ENCODE measurements at places on chromosomes 6 and 20.

DNA sequence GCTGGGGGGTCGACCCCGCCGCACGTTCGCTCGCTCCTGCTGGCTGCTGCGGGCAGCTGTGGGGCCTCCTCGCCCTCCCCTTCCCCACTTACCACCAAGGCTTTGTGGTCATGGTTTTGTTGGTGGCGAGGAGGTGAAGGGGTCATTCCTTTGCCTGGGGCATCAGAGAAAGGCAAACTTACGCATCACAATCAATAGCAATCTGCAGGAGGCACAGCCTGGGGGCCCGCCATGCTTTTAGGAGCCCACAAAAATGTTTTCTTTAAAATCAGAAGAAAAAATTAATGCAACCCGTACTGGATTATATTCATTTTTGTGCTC is 137.0 kb downstream of the IMPG1 start:
- DNase-seq: no peak

GRCh38 chr20:34980543-34981233 is 25.0 kb downstream of the MYH7B start:
- DNase-seq: no peak

DNA sequence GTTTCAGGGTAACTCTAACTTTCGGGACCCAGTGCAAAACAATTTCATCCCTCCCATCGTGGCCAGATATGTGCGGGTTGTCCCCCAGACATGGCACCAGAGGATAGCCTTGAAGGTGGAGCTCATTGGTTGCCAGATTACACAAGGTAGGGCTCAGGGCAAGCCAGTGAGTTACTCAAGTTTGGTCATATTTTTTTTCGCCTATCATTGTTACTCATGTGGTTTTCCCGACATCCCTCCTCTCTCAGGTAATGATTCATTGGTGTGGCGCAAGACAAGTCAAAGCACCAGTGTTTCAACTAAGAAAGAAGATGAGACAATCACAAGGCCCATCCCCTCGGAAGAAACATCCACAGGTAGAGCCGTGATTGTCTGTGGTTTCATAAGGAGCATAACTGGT is 58.2 kb downstream of the DCBLD1 start:
- no peak for DNase-seq

GRCh38 chr6:146190581-146190980 is 161.7 kb downstream of the GRM1 start:
- no peak for DNase-seq

- DNase-seq: peak; percentile 66
These were observed 7.8 kb upstream of the NR2E1 start for GRCh38 chr6:108157981-108158525.

DNA sequence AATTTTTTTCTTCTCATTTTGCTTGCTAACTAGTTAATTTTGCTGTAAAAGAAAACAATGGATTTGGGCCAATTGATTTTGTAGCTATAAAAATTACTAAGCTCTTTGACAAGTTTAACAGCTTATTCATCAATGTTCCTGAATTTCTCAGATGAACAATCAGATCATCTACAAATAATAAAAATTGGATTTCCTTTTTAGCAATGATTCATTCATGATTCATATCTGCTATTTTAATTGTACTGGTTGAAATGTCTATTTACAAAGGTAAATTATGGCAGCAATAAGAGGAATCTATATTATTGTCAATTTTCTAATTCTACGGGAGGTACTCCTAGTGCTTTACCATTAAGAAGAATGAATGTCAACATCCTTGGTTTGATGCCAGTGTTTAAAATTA is 178.8 kb upstream of the BTBD3 start:
- DNase-seq: no peak

GRCh38 chr20:40953856-40954255 is 74.8 kb upstream of the TOP1 start:
- no peak for DNase-seq

GRCh38 chr6:166977621-166978525 is 21.3 kb upstream of the CEP43 start:
- no peak for DNase-seq

GRCh38 chr6:108835218-108835850 is 12.9 kb upstream of the ARMC2 start:
- DNase-seq: peak; percentile 83

DNA sequence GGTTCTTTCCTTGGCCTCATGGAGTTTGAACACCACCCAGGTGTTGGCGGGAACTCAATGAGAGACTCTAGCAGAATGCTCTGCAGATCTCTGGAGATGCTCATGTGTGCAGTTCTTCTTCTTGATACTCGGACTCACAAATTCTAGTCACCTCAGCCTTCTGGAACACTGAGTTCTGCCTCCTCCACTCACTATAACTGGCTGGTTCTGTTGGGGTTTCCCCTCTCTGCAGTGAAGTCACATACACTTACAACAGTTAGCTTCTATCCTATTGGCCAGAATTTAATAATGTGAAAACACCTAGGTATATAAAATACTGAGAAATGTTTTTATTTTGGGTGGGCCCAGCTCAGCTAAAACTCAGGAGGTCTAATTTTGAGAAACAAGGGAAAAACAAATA is 109.6 kb upstream of the HIVEP1 start:
- no peak for DNase-seq

GRCh38 chr6:37459981-37460800 is 27.2 kb downstream of the CMTR1 start:
- DNase-seq: peak; percentile 95

GRCh38 chr6:137708481-137708880 is 158.6 kb upstream of the TNFAIP3 start:
- DNase-seq: no peak

DNA sequence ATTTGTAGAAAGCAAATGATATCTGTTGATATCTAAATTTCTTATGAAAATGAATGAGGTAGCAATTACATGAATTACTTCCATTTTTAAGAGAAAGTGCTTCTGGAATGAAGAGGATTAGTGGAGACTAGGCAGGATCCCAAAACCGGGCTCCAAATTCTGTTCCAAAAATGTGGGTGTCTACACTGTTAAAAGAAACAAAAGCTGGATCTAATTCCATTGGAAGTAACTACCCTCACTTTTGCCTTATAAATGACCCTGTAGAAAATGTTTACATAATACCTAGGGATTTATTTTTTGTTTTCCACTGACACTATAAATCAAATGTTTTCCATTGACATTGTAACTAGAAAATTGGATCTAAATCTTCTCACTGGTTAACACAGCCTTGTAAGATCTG is 454.9 kb upstream of the JARID2 start:
- no peak for DNase-seq

DNA sequence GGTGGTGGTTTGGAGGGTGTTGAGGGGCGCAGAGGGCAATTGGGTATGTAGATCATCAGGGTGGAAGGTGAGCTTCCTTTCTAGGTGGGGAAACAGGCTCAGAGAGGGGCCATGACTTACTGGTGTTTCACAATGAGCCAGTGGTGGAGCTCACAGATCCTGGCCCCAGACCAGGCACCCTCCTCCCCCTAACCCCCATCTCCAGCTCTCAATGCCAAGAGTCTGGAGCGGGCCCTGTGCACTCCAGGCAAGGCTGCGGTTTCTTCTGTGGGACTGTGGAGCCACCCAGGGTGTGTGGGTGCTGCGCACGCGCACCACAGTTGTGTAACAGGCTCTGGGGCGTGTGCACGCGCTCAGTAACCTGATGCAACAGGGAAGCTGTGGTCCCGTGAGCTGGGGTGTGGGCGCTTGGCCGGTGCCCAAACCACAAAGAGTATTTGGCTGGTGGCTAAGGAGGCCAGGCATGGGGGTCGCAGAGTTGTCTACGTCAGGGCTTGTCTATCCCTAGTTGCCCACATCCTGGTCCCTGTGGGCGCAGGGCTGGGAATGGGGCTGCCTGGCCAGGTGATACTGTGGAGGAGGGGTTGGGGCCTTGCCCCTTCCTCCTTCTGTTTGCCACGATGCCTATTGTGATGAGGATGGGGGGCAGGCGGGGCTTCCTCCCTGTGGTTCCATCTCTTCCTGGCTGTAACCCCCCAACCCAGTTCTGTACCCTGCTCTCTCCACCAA is 37.5 kb upstream of the MRPS18A start:
- DNase-seq: no peak

DNA sequence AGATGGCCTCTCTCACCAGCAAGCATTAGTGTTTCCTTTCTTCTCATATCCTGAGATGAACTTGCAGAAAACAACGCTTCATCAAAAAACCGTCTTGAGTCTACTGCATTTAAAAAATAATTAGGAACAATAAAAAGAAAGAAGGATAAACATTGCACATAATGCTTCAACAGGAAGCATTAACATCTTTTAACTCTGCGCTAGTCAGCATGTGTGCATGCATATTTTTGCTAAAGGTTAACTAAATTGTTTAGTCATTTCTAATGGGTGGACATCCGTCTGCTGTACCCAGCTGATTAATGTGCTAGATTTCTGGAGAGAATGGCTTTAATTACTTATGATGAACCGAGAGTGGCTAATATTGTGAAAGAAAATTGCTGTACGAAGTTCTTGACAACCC is 349.3 kb downstream of the SOX4 start:
- DNase-seq: no peak

- no peak for DNase-seq
These were observed 3.5 kb upstream of the VWA7 start for GRCh38 chr6:31780507-31781243.

DNA sequence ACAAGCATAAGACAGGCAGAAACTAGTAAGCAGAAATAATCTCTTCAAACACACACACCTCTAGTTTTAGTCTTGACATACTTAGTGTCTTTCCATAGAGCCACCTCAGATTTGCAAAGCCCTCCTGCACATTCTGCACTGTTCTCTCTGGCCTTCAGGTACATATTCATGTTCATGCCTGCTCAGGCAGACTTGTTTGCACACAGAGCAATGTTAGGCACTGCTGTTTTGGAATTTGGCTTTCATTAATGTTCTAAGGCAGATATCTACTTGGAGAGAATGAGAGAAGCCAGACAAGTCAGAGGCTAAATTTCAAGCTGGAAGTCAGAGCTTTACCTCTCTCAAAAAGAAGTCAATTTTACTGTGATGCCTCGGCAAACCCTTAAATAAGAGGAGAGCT is 21.3 kb upstream of the DST start:
- DNase-seq: no peak

DNA sequence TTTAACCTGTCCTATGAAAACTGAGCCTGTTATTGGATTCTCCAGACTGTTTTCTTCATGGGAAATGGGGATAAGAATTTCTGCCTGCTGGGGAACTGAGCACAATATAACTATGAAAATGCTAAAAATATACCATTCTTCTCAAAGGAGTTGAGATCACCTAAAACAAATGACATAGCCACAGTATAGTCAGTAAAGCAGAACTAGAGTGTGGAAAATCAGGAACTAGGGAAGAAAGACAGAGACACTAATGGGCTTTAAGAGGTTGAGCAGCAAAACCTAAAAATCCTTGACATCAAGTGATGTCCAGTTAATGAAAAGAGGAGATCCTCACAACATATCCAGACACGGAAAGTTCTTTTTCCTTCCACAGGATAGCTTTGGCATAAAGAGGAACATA is 215.7 kb upstream of the CST7 start:
- no peak for DNase-seq

DNA sequence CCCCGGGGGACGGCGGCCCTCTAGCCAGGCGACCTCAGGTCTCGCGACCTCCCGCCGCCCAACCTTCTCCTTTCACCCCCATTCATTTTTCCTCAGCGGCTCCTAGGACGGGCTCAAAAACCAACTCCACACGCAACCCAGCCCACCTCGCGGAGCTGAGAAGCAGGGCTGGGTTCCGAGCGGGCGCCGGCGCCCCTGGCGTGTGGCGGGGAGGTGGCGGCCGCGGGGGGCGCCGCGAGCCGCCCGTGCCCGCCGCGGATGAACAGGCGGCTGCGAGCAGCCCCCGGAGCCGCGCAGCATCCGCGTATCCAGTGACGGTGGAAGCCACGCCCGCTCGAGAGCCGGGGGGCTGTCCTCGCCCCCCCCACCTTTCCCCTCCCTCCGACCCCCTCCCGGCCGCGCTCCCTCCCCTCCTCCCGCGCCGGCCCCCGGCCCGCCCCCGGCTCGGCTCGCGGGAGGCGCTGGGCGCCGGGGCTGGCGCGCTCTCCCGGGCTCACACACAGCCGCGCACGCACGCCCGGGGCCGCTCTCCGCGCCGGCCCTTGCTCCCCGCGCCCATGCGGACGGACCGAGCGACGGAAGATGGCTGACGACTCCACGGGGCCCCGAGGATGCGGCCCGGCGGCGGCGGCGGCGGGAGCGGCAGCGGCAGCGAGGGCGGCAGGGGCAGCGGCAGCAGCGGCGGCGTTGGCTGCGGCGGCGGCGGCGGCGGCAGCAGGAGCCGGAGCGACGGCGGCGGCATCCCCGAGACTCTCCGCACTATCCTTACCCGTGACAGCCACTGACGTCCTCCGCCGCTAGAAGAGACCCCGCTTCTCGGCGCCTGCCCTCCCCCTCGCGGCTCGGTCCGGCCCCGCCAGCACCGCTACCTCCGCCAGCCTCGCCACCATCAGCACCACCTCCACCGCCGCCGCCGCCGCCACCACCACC is at the start of gene SOBP:
TSS of gene SOBP (plus strand) at position 482 of the 930 bp plus-strand sequence. CDS start 500 bp downstream, outside the sequence.
- DNase-seq: peak; percentile 87

- no peak for DNase-seq
These were observed 79.6 kb downstream of the PTPN1 start for GRCh38 chr20:50589548-50590347.

- no peak for DNase-seq
These were observed 243.3 kb downstream of the PREX1 start for GRCh38 chr20:48584391-48585060.

DNA sequence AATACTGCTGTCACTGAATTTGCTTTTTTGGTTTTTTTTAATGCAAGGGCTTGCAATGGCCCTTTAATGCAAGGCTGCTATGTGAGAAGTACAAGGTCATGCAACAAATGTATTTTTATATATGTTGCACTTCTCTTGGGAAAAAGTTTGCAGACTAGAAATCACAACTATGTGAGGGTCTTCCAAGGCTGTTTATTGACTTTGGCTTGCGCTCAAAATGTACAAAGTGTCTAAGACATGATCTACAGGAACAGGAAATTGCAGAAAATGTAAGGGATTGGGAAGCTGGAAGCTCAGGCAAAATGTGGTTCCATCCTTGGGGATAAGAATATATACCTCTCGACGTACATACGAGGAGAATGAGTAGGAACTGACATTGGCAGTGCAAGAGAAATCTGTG is 92.2 kb upstream of the F13A1 start:
- DNase-seq: no peak

DNA sequence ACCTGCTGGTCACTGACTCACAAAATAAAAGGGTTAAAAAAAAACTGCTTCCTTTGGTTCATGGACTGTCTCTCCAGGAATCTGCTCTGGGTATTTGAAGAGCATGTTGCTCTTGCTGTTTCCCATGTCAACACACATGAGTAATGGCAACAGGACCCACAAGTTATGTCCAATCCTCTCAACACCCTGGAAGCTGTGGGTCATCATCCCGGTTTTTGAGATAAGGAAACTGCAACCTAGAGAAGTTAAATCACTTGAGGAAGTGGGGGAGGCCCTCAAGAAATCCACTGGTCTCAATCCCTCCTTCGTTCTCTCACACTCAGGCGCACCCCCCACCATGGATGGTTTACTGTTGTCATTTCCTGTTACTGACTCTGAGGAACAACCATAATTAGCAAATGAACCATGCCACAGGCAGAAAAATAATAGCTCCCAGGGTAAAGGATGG is 12.4 kb downstream of the MAP1LC3A start:
- peak; percentile 65 for DNase-seq

DNA sequence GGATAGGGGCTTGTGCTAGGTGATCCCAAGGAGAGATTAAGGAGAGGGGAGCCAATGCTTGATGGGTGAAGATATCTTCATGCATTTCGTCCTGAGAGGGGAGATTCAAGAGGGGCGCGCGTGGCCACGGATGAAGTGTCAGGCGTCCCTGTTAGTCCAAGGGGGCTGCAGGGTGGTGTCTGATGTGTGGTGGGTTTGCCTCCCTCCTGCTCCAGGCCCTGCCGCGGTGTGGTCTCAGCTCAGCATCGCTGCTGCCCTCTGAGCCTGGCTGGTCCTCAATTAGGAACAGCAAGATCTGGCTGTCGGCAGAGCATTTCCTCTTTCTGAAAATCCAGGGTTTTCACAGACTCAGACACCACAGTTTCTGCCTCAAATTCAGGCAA is 318.0 kb downstream of the THBS2 start:
- no peak for DNase-seq

Measured in NCI-H1417 (cell line).